Mesothelial cell of epicardium (in vitro differentiated cells): ENCODE measurements at places on chromosomes 16 and 17. TPM values are rescaled to one million over a fixed set of nuclear protein-coding genes. Genes with fewer than 3 reads are reported as not detected.

CDRT4 gene
- total RNA-seq: 34.1 to 39.7 TPM (median 34.8 TPM) in 3 replicates

PIGS gene
- total RNA-seq: 75.2 to 80.7 TPM (median 78.7 TPM) in 3 replicates

SEPTIN1 gene
- total RNA-seq: 0.86 to 1.6 TPM (median 1.4 TPM) in 3 replicates

GRCh38 chr16:84053237-84053636 is 10.6 kb upstream of the SLC38A8 start:
- H3K4me1 ChIP-seq: no peaks in the 10 kb centered on the region
- no peak overlapping the region for H3K4me3 ChIP-seq
- H3K27me3 ChIP-seq: no peaks in the 10 kb centered on the region
- no peak overlapping the region for H3K27ac ChIP-seq
- peaks cover 42% of the 10 kb centered on the region for H3K36me3 ChIP-seq
- no peak for DNase-seq

GRCh38 chr17:44350733-44351226 is 5.7 kb downstream of the GRN start:
- peak; percentile 77 for DNase-seq
- no peak overlapping the region for H3K4me3 ChIP-seq
- no peak overlapping the region for H3K27ac ChIP-seq
- peaks cover 5% of the 10 kb centered on the region for H3K36me3 ChIP-seq
- no peaks in the 10 kb centered on the region for H3K27me3 ChIP-seq

DNA sequence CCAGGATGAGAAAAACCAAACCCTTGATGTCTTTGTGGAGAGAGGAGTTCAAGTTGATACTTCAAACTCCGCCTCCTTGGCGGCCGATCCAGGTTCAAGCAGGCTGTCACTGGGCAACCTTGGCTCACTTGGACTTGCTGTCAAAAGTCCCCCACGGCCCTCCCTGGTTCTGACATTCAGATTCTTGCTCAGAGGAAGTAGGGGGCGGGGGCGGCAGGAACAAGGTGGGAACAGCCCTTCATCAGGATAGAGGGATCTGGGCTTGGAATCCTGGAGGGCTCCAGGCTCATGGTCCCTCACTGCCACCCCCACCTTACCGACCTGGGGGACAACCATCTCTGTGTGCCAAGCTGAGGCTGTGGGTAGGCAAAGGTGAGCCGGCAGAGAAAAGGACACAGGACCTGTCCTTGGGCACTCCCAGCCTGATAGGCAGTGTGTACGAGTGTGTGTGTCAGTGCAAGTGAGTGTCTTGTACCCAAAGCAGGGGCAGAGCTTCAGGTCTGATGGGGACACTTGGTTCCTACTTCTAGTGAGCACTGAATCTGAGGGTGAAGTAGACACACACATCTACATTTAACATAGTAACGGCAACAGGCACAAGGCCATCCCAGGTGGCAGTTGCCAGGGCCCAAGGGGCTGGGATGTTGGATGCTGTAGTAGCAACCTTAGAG is 6.6 kb upstream of the TSPOAP1 start:
- H3K36me3 ChIP-seq: no peaks in the 10 kb centered on the region
- H3K4me1 ChIP-seq: peaks cover 40% of the 10 kb centered on the region
- no peak overlapping the region for H3K4me3 ChIP-seq
- H3K27me3 ChIP-seq: no peaks in the 10 kb centered on the region
- peak overlapping the region; percentile 23 for H3K27ac ChIP-seq

DNA sequence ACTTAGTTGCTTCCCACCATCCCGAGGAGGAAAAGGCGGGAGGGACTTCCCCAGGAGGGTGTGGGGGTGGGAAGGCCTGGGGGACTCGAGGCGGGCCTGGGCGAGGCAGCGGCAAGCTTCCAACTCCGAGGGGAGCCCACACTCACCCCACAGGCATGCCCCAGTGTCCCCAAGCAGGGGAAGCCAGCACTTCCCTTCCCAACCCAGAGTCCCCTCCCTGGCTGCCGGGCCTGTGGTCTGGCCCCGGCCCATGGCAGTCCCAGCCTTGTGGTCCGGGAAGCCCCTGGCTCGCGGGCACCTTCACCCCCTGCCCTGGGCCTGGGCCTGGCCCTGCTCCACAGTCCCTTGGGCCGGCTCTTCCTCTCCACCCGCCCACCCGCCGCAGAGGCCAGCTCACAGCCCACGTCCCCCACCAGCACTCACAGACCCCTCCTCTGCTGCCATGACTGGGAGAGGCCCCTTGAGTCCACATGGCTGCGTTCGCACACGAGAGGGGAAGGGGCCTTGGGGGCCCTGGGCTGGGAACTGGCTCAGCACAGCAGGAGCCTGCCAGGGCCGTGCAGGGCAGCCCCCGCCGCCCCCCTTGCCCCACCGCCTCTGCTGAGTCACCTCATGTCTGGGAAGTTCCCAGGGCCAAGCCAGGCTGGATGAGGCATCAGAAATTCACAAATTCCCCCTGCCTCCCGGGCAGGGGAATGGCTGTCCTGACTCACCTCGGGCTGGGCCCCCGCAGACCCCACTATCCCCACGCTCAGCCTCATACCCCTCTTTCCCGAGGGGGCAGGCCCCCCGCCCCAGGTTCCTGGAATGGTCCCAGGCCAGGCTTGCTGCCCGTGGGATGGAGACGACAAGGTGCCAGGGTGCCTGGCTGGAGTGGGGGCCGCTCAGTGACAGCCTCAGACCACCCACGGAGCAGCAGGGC is 27.8 kb downstream of the BAHCC1 start:
- H3K4me3 ChIP-seq: no peak overlapping the region
- H3K36me3 ChIP-seq: no peaks in the 10 kb centered on the region
- H3K27ac ChIP-seq: peak overlapping the region; percentile 64
- peaks cover 11% of the 10 kb centered on the region for H3K4me1 ChIP-seq

GRCh38 chr16:89291363-89291762 is 73.9 kb downstream of the ZNF778 start:
- H3K27ac ChIP-seq: no peak overlapping the region
- H3K27me3 ChIP-seq: no peaks in the 10 kb centered on the region
- no peak for DNase-seq
- peaks cover 4% of the 10 kb centered on the region for H3K4me1 ChIP-seq
- peaks cover 7% of the 10 kb centered on the region for H3K36me3 ChIP-seq

DNA sequence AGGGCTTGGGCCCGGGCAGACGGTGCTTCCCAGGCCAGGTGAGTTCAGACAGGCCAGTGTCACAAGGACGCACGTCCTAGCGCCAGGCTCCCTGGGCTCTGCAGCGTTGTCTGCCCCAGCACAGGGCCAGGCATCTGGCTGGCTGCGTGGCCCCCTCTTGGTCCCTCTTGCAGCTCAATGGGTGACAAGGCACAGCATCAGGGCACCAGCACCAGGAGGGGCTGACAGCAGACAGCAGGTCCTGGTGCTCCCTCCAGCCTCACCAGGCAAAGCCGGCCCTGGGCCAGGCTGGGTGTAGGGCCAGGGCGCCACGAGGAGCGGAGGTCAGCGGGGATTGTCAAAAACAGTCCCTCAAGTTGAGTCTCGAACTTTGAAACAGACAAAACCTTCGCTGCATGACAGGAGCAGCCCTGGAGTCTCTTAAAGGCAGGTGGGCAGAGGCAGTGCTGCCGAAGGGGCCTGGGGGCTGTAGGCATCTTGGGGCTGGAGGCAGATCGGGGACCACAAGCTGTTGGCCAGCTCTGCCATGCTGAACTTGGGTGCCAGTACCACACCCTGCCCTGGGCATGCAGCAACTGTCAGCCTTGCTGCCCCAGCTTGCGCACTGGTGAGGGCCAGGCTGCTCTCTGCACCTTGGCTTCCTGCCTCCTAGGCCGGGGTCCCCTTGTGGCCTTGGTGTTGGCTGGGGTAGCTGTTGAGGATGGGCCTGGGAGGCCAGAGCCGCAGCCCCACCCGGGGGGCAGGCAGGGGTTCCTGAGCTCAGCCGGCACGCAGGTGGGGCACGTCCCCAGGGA is 48.8 kb downstream of the PRMT7 start:
- H3K4me3 ChIP-seq: no peak overlapping the region
- no peak overlapping the region for H3K27ac ChIP-seq
- DNase-seq: no peak

GRCh38 chr16:50259334-50260205 is 6.8 kb upstream of the ADCY7 start:
- H3K36me3 ChIP-seq: peaks cover under 1% of the 10 kb centered on the region
- peaks cover 11% of the 10 kb centered on the region for H3K4me1 ChIP-seq
- H3K27me3 ChIP-seq: no peaks in the 10 kb centered on the region

GRCh38 chr17:56891751-56892150 is 22.1 kb downstream of the TRIM25 start:
- H3K36me3 ChIP-seq: peaks cover 70% of the 10 kb centered on the region
- no peak for DNase-seq
- H3K4me1 ChIP-seq: peaks cover 5% of the 10 kb centered on the region
- H3K4me3 ChIP-seq: no peak overlapping the region

GRCh38 chr17:72927146-72927545 is 165.3 kb downstream of the SLC39A11 start:
- no peaks in the 10 kb centered on the region for H3K27me3 ChIP-seq
- DNase-seq: no peak
- H3K27ac ChIP-seq: no peak overlapping the region

GRCh38 chr16:785563-786535 is 2.3 kb downstream of the RPUSD1 start:
- no peaks in the 10 kb centered on the region for H3K27me3 ChIP-seq
- peak; percentile 72 for DNase-seq
- H3K4me1 ChIP-seq: peaks cover 2% of the 10 kb centered on the region
- H3K4me3 ChIP-seq: peak overlapping the region; percentile 56
